ENCODE measurements at places on chromosomes 7 and 10.
A peak's percentile ranks its signal among the peaks of the same experiment; 100 is the strongest.

GRCh38 chr10:63375859-63376258, 89.9 kb downstream of the JMJD1C start:
- no peak for DNase-seq

DNA sequence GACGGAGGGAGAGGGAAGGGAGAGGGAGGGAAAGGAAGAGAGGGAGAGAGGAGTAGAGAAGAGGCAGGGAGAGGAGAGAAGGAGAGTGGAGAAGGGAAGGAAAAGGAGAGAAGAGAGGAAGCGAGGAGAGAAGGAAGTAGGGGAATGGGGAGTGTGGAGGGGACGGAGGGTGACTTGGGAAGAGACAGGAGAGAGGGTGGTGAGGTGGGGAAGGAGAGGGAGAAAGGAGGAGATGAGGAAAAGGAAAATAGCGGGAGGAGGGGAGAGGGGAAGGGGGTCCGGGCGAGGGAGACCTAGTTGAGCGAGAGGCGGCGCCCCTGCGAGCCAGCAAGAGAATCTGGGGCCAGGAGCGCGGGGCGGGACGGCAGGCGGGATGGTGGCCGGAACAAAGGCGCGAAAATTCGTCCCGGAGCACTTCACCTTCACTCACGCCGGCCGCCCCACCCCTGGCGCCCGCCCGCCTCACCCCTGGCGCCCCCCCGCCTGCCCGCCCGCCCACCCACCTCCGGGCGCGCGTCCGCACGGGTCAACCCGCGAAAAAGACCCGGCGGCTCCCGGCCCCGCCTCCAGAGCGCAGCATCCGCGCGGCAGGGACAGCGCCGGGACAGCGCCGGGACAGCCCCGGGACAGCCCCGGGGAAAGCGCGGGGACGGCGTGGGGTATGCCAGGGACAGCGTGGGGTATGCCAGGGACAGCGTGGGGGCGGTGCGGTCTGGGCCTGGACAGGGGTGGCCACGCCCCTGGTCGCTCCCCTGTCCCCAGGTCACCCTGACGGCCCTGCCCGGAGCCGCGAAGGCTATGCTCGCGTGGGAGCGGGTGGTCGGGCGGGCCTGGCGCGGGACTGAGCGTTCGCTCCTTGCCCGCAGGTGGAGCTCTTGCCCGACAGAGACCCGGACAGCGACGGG, 4.2 kb downstream of the VSTM2A start:
- no peak for DNase-seq

GRCh38 chr7:39212876-39213275, 235.2 kb downstream of the POU6F2 start:
- DNase-seq = no peak

DNA sequence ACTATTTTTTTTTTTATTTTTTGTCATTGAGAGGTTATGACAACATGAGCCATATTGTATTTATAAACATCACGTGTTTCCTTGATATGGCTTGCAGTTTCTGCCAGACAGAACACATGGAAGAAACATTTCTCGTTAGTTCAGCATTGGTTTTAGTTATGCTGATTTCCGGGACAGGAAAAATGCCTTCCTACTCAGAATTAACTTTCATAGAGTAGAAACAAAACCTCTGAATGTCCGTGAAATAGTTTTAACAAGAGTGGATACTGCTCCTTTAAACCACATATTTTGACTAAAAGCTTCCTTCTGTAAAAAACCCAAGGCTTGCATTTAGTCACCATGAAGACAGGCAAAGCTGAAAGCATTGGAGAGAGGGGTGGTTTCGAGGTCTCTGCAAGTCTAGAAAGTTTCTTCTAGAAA, 240.4 kb downstream of the KIAA1217 start:
- no peak for DNase-seq

- peak; percentile 5 for DNase-seq
Measured at GRCh38 chr7:123649964-123650363, 5.7 kb upstream of the LMOD2 start.

DNA sequence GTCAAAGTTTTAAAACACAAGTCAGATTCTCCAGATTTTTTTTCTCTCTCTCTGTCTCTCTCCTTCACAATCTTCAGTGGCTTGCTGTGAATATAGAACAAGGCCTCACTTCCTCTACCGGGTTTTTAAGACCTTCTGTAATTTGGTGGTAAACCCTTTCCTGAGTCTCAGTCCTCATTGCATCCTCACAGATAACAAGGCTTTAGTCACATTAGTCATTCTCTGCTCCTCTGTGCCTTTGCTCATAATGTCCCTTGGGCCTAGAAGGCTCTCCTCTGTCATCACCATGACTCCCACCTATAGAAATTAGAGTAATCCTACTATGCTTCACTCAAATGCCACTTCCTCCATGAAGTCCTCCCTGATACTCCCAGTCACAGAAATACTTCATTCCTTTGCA, 172.7 kb upstream of the HPS1 start:
- no peak for DNase-seq

- no peak for DNase-seq
Measured at GRCh38 chr7:5035276-5035675, 10.4 kb upstream of the RBAK start.

DNA sequence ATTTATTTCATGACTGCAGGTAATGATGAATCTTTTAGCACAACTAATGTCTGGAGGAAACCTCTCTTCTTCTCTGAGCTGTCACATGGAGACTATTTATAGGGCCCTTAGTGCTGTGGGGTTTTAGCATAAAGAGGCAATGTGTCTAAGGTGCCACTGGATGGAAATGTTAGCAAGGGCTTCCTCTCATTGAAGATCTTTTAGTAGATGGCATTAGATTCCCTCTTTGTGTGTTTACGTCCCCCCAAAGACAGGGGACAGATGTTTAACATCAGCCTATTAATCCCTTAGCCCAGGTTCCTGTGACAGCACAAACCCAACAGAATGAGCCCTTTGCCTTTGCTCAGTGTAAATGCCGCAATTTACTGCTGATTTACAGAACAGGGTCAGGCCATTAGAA, 208.6 kb downstream of the SKAP2 start:
- no peak for DNase-seq

GRCh38 chr10:90481326-90481923, 376.4 kb downstream of the HTR7 start:
- no peak for DNase-seq

GRCh38 chr10:122251459-122252255, 19.4 kb upstream of the BTBD16 start:
- DNase-seq = no peak

DNA sequence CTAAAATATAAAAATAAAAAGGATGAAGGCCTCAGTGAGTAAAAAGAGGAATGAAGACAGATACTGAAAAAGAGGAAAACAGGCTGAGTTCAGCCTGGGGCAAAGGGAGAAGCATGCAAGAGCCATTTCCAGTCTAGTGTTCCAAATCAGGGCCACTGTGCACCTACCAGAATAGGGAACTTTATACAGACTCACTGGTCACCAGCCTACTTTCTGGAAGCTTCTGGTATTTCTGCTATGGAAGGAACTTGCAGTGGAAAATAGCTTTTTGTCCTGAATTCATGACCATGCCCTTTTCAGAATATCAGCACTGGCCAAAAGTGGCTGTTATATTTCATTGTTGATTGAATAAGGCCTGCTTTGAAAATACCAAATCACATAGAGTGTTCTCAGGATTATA, 28.8 kb downstream of the ABRAXAS2 start:
- DNase-seq = no peak

GRCh38 chr10:101011517-101012423, 12.2 kb downstream of the LZTS2 start:
- DNase-seq = peak; percentile 15

DNA sequence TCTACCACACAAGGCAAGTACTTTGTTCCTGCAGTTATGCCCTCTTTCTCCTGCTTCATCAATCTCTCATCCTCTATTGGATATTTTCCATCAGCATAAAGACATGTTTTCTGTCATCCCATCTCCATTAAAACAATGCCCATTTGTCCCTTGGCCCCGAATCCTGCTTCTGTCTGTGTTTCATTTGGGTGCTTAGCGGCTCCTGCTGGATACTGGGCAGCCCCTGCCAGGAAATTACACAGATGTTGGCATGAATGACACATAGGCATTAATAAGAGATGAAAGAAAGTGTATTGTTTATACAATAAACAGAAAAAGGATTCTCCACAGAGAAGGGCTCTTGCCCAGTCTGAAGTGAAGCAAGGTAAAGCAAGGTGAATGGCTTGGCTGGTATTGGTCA, 765.3 kb downstream of the REEP3 start:
- DNase-seq = no peak

DNA sequence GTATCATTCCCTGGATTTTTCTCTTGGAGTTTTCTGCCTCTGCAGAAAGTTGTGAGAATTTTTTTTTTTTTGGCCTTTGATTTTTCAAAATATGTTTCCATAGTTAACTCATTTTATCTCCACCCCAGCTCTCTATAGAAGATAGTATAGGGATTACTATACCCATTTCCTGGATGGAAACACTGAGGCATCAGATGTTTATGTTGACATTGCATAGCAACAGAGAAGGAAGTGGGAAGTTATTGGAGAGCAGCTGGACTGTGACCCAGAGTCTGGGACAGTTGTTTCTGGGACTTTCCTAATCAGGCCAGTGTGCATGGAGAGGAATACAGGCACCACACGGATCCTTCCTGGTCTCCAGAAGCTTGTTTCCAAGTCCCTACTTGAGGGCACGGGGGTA, 158.0 kb downstream of the CDH23 start:
- no peak for DNase-seq

DNA sequence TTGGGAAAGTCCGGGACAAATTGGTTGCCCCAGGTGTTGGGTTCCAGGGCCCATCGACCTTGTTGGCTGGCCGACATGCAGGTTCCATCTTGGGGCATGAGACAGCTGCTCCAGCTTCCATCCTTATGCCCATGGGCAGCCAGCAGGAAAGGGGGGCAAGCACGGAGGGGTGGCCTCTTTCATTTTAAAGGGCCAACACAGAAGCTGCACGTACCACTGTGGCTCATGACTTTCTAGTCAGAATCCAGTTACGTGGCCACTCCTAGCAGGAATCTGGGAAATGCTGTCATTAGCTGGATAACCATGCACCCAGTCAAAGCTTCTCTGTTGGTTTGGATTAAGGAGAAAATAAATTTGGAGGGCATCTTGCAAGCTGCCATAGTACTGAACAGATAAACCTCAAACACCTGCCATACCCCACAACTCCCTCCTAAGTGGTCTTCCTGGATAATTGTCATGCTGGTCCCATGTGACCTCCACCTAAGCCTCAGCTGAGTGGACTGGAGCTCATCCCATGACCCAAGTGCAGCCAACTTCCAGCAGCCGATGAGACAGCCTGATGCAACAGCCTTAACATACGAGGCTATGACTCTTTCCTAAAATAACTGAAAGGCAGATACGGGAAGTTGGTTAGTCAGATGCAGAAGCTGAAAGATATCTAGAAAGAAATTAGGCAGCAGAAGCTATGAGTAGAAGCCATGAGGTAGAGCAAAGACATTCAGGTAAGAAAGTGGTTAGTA, 21.4 kb upstream of the GSDME start:
- DNase-seq = no peak

GRCh38 chr10:98098247-98098646, 36.2 kb upstream of the R3HCC1L start:
- no peak for DNase-seq

DNA sequence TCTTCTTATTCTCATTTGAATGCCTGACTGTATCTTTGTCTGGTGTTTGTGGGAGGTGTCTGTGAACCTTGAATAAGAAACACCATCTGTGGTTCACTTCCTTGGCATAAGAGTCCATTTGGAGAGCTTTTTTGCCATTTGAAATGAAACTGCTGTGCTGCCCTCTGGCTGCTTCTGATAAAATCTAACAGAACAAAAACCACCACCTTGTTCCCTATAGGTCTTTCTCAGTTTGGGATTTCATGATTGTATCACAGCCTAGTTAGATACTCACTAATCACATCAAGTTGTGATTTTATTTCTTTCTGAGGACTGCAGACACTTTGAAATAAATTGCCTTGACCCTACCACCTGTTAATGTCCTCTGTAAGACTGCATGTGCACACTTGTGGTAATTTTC, 102.7 kb upstream of the FAM13C start:
- no peak for DNase-seq

- no peak for DNase-seq
Measured at GRCh38 chr7:54743580-54743979, 15.4 kb downstream of the SEC61G start.

DNA sequence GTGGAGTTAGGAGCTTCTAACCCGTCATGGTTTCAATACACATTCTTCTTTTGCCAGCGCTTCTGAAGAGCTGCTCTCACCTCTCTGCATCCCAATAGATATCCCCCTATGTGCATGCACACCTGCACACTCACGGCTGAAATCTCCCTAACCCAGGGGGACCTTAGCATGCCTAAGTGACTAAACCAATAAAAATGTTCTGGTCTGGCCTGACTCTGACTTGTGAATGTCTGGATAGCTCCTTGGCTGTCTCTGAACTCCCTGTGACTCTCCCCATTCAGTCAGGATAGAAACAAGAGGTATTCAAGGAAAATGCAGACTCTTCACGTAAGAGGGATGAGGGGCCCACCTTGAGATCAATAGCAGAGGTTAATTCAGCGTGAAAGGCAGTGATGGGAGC, 22.4 kb downstream of the PRSS2 start:
- no peak for DNase-seq

- DNase-seq = no peak
Measured at GRCh38 chr10:132103116-132103910, 37.6 kb downstream of the JAKMIP3 start.

DNA sequence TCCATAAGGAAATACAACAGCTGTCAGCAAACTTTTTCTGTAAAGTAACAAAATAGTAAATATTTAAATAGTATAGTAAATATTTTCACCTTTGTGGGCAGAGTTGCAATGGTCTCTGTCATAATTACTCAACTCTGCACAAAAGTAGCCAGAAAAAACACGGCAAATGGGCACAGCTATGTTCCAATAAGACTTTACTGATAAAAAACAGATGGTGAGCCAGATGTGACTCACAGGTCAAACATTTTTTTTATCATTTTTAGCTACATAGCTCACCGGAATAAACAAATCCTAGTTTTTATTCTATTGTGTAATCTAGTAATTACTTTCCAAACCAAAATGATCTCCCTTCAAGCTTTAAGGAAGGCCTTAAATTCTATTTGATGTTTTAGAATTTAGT, 55.3 kb downstream of the NCAPG2 start:
- peak; percentile 50 for DNase-seq

DNA sequence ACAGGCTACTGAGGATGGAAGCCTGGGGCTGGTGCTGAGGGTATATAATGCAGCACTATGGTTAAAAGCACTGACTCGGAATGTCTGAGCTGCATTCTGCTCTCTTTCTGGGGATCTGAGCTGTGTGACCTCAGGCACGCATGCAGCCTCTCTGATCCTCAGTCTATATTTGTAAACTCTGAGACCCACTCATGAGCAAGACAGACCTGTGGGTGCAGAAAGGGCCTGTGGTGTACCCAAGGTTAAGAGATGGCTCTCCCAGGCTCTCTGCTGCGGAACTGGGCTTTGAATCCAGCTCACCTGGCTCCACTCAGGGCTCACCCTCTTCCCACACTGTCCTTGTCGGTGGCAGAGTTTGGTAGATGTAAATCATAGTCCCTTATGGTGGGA, 89.9 kb downstream of the CHST15 start:
- DNase-seq = no peak

DNA sequence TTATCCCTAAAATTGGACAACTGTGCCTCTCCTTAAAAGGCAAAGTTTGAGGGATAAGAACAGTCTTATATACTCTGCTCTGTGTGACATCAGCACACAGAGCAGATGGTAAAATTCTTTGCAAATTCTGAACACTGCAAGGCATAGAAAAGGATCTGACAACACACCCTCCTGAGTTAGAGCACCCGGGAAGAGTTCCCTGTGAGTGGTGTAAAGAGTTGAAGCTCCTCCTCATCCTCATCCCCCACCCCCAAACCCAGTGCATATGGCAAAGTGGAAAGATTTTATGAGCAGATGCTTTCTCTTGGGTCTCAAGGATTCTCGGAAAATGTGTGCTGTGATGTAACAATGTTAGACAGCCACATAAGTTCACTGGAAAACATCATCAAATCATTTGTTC, 40.0 kb upstream of the DGKI start:
- no peak for DNase-seq

Measured in SW 1271 (cell line).